ENCODE measurements at places on chromosomes 4 and X. TPM values are rescaled to one million over a fixed set of nuclear protein-coding genes. Genes with fewer than 3 reads are reported as not detected.

DNA sequence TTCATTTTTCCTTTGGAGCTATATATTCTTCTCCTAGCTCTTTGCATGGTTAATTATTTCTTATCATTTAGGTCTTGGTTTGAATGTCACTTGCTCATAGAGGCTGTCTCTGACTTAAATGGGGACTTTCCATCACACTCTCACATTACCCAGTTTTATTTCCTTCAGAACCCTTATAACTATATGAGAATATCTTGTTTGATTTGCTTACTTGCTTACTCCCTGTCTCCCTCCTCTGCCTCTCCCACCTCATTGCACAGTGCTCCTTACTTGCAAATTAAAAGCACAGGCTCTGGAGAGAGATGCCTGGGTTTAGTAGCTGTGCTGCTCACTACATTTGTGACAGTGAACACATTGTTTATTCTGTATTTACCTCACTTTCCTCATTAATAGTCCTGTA lies 174.6 kb downstream of the SOWAHB start:
- no peak for DNase-seq

GRCh38 chr4:98784947-98785706 lies 126.7 kb upstream of the TSPAN5 start:
- no peak for DNase-seq

DNA sequence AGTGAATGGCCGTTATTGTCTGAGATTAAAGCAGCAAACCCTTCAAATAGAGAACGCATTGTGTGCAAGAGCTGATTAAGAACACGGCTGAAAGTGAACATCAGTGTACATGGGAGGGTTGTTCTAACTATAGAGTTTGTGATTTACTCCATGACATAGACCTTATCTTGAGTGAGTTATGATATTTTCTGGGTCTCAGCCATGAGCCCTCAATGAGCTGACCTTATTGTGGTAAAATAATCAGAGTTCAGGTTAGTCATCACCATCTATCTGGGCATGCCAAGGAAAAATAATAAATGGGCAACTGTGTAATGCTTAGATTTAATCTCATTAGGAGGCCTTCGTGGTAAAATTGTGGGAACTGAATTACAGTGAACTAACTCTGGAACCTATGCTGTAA lies 33.2 kb upstream of the CLDN24 start:
- no peak for DNase-seq

GRCh38 chr4:88251924-88252323 lies 32.4 kb downstream of the PPM1K start:
- no peak for DNase-seq

The FAM47E gene
- 5.9 TPM for polyA plus RNA-seq

The FRAS1 gene
- 68.1 TPM for polyA plus RNA-seq

The TACC3 gene
- 39.7 TPM for polyA plus RNA-seq

The SSX1 gene
- polyA plus RNA-seq = not detected
